ENCODE measurements at places on chromosomes 2 and 18.
A peak's percentile ranks its signal among the peaks of the same experiment; 100 is the strongest.

DNA sequence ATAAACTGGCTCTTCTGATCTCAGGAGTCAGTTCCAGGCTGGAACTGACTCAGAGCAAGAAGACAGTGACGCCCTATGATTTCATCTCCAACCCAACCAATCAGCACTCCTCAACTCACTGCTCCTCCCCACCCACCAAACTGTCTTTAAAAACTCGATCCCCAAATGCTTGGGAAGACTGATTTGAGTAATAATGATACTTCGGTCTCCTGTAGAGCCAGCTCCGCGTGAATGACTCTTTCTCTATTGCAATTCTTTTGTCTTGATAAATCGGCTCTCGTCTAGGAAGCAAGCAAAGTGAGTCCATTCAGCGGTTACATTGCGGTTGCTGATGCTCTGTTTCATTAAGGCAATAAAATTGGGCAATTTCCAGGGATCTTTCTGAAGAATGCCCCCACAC is 1025.3 kb upstream of the CNTNAP5 start:
- no peak overlapping the region for H3K27ac ChIP-seq
- DNase-seq: peak; percentile 14
- no peak overlapping the region for H3K4me3 ChIP-seq
- no peaks in the 10 kb centered on the region for H3K4me1 ChIP-seq
- no peaks in the 10 kb centered on the region for H3K27me3 ChIP-seq
- H3K36me3 ChIP-seq: no peaks in the 10 kb centered on the region

DNA sequence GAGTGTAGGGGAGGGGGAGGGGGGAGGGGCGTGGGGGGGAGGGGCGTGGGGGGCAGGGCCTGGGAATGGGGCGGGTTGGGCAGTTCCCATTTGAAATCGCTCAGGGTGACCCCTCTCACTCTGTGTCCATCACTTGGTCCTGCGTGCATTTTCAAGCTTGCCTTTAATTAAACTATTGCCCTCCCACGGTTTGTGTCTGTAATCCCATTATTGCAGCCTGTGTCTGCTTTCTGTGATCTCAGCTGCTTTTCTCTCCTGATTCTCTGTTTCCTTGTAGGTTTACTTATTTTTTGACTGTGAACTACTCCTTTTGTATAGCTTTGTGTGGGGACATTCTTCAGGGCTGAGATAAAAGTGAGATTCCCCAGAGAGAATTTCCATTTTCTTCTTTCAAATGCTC is 1.3 kb downstream of the DCDC2C start:
- no peaks in the 10 kb centered on the region for H3K36me3 ChIP-seq
- no peak overlapping the region for H3K4me3 ChIP-seq
- H3K4me1 ChIP-seq: no peaks in the 10 kb centered on the region
- no peaks in the 10 kb centered on the region for H3K27me3 ChIP-seq
- H3K27ac ChIP-seq: no peak overlapping the region

DNA sequence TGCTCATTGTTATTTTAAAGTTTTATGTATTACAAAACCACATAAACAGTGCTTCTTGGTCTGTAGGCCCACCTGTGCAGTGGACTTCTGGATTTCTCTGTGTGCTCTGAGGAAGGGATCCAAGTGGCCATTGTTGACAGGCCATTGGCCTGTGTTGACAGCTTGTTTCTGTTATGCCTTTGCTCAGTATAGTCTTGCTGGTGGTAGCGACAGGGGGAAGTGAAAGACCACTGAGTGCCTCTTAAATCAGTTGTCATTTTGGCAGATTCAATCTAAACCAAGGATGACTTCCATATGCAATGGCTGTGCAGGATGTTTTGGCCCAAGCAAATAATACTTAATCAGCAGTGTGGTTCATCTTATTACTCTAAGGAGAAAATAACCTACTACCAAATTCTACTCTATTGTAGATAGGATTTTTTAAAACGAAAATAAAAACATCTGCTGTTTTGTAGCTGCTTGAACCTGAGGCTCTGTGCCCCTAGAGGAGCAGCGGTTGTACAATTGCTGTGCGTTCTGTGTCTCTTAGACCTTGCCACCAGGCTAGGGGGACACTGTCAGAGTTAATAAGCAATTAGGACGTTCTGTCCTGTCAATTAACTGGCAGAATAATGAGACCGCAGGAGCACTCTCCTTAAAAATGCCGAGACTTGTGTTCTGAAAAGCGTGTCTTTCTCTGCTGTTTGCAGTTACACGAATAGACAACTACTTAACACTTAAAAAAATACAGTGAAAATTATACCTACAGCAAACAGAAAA is 108.2 kb downstream of the RHBDD1 start:
- DNase-seq: no peak
- H3K4me3 ChIP-seq: no peak overlapping the region
- H3K27me3 ChIP-seq: no peaks in the 10 kb centered on the region
- H3K36me3 ChIP-seq: no peaks in the 10 kb centered on the region

GRCh38 chr18:30676053-30676480 is 366.5 kb downstream of the DSC3 start:
- H3K27me3 ChIP-seq: no peaks in the 10 kb centered on the region
- H3K4me1 ChIP-seq: no peaks in the 10 kb centered on the region
- no peak overlapping the region for H3K4me3 ChIP-seq
- H3K27ac ChIP-seq: no peak overlapping the region
- H3K36me3 ChIP-seq: no peaks in the 10 kb centered on the region
- DNase-seq: peak; percentile 19

- H3K27me3 ChIP-seq: no peaks in the 10 kb centered on the region
- H3K36me3 ChIP-seq: no peaks in the 10 kb centered on the region
- DNase-seq: peak; percentile 35
- H3K4me3 ChIP-seq: no peak overlapping the region
- no peaks in the 10 kb centered on the region for H3K4me1 ChIP-seq
- no peak overlapping the region for H3K27ac ChIP-seq
These were observed 56.5 kb upstream of the ERBB4 start for GRCh38 chr2:212595036-212595654.

GRCh38 chr2:137161250-137161649 is 395.9 kb downstream of the THSD7B start:
- H3K36me3 ChIP-seq: no peaks in the 10 kb centered on the region
- no peak overlapping the region for H3K27ac ChIP-seq
- DNase-seq: no peak
- no peaks in the 10 kb centered on the region for H3K4me1 ChIP-seq
- H3K4me3 ChIP-seq: no peak overlapping the region

DNA sequence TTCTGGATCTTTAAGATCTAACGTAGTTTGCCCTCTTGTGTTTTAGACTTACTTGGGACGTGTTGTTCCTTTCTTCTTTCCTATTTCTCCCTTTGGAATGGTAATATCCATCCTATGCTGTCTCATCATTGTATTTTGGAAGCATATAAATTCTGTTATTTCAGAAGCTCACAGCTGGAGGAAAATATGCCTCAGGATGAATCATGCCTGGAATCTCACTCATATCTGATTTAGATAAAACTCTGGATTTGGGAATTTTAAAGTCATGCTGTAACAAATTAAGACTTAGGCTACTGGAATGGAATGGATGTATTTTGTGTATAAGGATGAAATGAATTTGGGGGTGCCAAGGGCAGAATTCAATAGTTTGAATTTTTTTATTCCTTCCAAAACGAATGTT is 245.2 kb upstream of the GULP1 start:
- no peaks in the 10 kb centered on the region for H3K4me1 ChIP-seq
- H3K4me3 ChIP-seq: no peak overlapping the region

DNA sequence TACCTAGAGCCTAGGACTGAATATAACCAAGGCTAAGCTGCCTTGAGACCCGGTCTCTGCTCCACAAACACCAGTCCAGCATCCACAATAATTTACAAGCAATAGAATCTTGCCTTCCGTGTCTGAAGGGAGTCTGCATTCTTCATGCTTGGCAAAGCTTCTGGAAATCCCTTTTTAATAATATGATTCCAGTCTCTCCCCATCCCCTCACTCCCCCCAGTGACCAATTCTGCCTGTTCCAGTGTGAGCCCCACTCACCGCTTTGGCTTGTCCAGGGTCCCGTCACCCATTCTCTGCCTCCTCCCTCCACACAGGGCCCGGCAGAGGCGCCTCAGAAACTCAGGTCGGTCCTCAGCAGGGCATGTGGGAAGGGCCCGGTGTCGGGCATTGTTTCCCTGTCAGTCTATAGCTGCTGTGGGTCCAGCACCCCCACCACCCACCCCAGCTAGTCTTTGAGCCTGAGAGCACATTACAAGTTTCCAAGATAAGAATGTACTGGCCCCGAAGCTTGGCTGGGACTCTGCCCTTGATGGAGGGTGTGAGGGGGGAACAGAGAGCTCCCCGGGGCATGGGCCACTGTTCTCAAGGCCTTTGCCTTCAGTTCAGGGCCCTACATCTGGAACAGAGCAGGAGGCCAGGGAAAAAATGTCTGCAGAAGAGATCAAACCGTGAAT is 129.7 kb upstream of the MYCN start:
- peaks cover 3% of the 10 kb centered on the region for H3K4me1 ChIP-seq
- no peak for DNase-seq
- H3K27ac ChIP-seq: no peak overlapping the region
- H3K27me3 ChIP-seq: no peaks in the 10 kb centered on the region

- H3K27me3 ChIP-seq: no peaks in the 10 kb centered on the region
- H3K27ac ChIP-seq: no peak overlapping the region
- peaks cover under 1% of the 10 kb centered on the region for H3K4me1 ChIP-seq
- no peak for DNase-seq
- H3K36me3 ChIP-seq: no peaks in the 10 kb centered on the region
- no peak overlapping the region for H3K4me3 ChIP-seq
These were observed 386.4 kb upstream of the CYRIA start for GRCh38 chr2:17052001-17052400.

DNA sequence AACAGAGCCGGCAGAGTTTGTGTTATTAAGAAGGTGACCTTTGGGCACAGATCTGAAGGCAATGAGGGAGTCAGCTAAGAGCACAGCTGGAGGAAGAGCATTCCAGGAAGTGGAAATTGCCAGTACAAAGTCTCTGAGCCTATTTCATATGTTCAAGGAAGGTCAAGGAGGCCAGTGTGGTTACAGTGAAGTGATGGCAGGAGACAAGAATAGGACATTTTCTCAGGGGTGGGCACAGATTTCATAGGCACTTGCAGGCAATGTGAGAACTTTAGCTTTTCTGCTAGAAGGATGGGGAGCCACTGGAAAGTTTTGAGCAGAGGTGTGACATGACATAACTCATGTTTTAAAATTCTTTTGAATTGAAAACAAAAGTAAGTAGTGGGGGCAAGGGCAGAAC is 50.3 kb downstream of the ARHGAP25 start:
- DNase-seq: no peak
- no peak overlapping the region for H3K4me3 ChIP-seq
- no peaks in the 10 kb centered on the region for H3K4me1 ChIP-seq
- no peaks in the 10 kb centered on the region for H3K27me3 ChIP-seq
- H3K36me3 ChIP-seq: no peaks in the 10 kb centered on the region
- no peak overlapping the region for H3K27ac ChIP-seq

- no peak overlapping the region for H3K4me3 ChIP-seq
- H3K27me3 ChIP-seq: no peaks in the 10 kb centered on the region
- H3K36me3 ChIP-seq: no peaks in the 10 kb centered on the region
- no peak for DNase-seq
- H3K4me1 ChIP-seq: no peaks in the 10 kb centered on the region
These were observed 95.6 kb downstream of the TWIST2 start for GRCh38 chr2:238943338-238944067.

GRCh38 chr2:121875585-121876185 is 120.2 kb downstream of the TSN start:
- no peaks in the 10 kb centered on the region for H3K4me1 ChIP-seq
- no peak overlapping the region for H3K27ac ChIP-seq
- H3K36me3 ChIP-seq: no peaks in the 10 kb centered on the region

GRCh38 chr2:118747066-118747465 is 100.4 kb downstream of the EN1 start:
- H3K36me3 ChIP-seq: no peaks in the 10 kb centered on the region
- H3K4me3 ChIP-seq: no peak overlapping the region
- DNase-seq: no peak
- H3K4me1 ChIP-seq: no peaks in the 10 kb centered on the region
- no peak overlapping the region for H3K27ac ChIP-seq

DNA sequence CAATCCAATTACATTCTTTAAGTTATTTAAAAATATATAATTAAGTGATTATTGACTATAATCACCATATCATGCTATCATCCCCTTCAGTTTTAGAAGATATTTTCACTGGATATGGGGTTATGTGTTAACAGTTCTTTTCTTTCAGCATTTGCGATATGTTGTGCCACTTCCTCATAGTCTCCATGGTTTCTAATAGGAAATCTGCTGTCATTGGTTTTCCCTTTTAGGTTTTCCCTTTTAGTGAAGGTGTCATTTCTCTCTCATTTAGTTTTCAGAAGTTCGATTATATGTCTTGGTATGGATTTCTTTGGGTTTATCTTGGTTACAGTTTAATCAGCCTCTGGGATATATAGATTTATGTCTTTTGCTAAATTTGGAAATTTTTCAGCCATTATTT is 34.8 kb upstream of the EPG5 start:
- no peak for DNase-seq
- H3K4me3 ChIP-seq: no peak overlapping the region
- H3K27ac ChIP-seq: no peak overlapping the region
- no peaks in the 10 kb centered on the region for H3K36me3 ChIP-seq
- H3K4me1 ChIP-seq: peaks cover 3% of the 10 kb centered on the region

DNA sequence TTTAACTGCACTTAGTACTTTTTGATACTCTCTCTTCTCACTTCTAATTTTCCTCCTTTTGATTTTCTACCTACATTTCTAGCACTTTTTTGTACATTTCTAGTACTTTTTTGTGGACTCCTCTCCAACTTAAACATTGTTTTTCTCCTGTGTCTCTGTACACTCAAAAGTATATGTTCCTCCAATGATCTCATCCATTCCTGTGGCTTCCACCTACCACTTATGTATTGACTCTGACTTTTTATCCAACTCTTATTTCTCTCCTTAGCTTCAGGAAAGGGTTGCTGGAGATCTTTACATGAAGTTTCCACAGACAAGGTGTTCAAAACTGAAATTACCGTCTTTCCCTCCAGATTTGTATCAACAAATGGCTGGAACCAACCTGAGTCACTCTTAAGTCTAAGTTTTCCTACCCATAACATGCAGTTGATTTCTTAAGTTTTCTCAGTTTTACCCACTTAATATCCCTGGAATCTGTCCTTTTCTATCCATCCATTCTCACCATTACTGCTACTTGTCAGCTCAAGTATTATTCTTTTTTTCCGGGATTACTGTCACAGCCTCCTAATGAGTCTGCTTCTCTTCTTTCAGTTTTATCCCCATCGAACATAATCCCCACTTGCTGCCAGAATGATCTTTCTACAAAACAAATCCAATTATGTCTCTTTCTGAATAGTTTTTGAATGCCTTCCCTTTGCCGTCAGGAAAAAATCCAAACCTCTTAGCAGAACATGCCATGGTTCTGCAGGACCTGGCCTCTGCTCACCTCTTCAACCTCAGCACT is 22.6 kb upstream of the PELI1 start:
- no peaks in the 10 kb centered on the region for H3K36me3 ChIP-seq
- H3K27me3 ChIP-seq: no peaks in the 10 kb centered on the region
- H3K27ac ChIP-seq: no peak overlapping the region

DNA sequence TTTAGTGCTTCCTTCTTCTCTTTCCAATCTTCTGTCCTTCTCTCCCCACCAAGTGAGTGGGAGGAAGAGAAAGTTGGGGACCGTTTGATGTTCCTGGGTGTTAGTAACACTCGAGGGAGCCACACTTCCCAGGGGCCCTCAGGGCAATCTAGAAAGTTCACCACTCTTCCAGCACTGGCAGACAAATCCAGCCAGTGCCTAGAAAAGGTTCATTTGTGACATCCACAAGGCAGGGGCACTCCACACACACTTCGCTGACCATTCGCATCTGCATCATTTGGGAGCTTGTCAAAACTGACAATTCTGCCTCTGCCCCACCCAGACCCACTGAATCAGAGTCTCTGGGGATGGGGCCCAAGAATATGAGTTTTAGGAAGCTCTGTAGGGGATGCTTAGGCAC is 86.8 kb upstream of the ST3GAL5 start:
- H3K4me3 ChIP-seq: no peak overlapping the region
- no peak overlapping the region for H3K27ac ChIP-seq
- H3K36me3 ChIP-seq: no peaks in the 10 kb centered on the region

- H3K36me3 ChIP-seq: no peaks in the 10 kb centered on the region
- H3K4me1 ChIP-seq: no peaks in the 10 kb centered on the region
- no peaks in the 10 kb centered on the region for H3K27me3 ChIP-seq
- DNase-seq: no peak
These were observed 195.0 kb downstream of the DLGAP1 start for GRCh38 chr18:4260107-4260506.
